IMR-90 (cell line): ENCODE measurements at places on chromosomes 12 and 14. TPM values are rescaled to one million over a fixed set of nuclear protein-coding genes. Genes with fewer than 3 reads are reported as not detected.

Gene TNFRSF1A
- 136 and 138 TPM in 2 replicates for polyA plus RNA-seq

- no peak for DNase-seq
These were observed 50.2 kb upstream of the VRK1 start for GRCh38 chr14:96747006-96747405.

- DNase-seq = peak; percentile 59
These were observed 1.5 kb downstream of the RAP1B start for GRCh38 chr12:68612202-68612601.

DNA sequence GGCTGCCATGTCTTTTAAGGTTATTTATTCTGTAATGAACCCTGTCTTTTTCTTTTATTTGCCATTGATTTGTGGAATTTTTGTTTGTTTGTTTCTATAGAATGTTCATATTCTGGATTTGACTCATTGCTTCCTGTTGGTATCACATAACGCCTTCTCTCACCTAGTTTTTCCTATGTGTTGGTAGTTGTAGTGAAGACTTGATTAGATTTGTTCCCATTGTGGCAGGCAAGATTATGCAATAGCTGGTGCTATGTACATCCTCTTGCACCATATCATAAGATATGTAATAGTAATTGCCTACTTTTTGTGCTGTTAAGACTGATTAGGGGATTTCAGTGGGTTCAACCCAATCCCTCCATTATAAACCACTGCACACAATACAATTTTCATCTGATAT, 3.9 kb upstream of the KRT6B start:
- no peak for DNase-seq

GRCh38 chr14:81209167-81209836, 11.5 kb downstream of the GTF2A1 start:
- DNase-seq = no peak

- no peak for DNase-seq
These were observed 14.4 kb downstream of the TCHP start for GRCh38 chr12:109914461-109914860.

DNA sequence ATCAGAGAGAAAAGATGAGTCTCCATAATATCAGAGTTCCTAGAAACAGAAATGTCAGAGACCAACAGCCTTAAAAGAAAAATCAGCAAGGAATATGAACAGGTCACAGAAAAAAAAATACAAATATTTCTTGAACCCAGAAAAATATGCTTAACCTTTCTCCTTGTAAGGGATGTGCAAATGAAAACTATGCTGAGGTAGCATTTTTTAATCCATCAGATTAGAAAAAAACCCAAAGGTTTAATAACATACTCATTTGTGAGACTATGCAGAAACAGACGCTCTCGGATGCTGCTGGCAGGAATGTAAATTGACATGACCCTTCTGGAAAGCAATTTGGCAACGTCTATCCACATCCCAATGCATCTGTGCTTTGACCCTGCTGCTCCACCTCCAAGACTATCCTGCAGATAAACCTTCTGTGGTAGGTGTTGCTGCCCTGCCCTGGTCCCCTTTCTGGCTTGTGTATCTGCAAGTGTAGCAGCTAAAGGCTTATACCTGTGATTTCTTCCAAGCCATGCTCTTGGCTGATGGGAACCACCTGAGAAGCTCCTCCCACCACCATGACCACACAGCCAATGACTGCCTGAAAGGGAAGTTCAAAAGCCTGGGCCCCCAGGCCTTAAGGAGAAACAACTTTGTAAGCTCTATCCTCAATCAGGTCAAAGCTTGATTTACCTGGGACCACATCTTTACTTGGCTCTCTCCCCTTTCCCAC, 49.4 kb downstream of the LTBP2 start:
- DNase-seq = peak; percentile 36
